ENCODE measurements at places on chromosomes 4 and X. TPM values are rescaled to one million over a fixed set of nuclear protein-coding genes. Genes with fewer than 3 reads are reported as not detected.

SOWAHD gene
- total RNA-seq = 1.1 TPM

TMEM150C gene
- 137 TPM for total RNA-seq

LPAR4 gene
- not detected for total RNA-seq

CCKAR gene
- not detected for total RNA-seq

CWH43 gene
- not detected for total RNA-seq

ADH1A gene
- total RNA-seq = not detected

GYG2 gene
- total RNA-seq = 0.26 TPM

DNA sequence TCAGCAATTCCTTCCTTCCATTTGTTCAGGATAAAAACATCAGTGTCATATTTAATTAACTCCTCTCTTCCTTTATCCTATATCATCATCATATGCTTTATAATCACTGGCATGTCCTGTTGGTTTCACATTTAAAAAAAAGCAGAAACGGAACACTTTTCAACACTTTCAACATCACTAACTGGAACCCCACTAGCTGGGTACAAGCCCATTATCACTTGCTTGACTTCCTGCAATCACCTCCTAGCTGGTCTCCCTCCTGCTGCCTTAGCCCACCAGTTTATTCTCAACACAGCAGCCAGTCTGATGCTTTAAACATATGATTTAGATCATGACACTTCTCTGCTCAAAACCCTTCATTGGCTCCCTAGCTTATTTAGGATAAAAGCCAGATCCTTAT, 116.4 kb upstream of the LSM6 start:
- DNase-seq = no peak

- DNase-seq = peak; percentile 75
Measured at GRCh38 chr4:76198411-76199237, 15.0 kb downstream of the SCARB2 start.

DNA sequence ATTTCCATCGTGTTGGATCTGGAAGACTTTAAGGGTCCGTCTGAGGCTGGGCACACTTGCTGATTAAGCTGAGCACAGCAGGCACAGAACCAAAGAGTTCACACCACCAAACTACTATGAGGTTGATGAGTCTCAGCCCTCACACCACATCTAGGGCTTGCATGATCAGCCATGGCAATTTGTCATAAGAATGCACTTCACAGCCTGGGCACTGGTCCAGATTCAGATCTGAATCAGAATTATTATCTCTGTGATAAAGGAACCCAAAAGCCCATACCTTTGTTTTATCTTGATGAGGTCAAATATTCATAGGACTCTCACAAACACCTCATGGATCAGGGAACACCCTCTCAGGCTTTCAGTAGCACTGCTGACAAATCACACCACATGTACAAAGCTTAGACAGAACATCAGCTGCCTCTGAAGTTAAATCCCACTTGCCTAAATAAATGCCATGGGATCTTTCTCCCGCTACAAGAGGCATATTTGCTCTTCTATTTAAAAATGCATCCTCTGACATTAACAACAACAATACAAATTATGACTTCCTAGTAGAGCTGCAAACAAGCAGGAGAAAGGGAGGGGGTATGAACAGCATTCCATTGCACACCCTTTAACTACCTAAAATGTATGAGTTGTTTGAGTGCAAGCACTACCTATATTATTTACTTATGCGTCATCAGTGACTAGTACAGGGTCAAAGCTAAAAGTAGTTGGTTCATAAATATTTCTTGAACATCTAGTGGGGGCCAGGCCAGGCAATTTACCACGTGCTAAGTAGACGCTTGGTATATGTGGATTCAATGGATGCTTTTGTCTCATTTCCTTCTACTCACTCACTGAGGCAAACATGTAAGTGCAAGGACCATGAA, 186.3 kb upstream of the FGF13 start:
- DNase-seq = no peak

DNA sequence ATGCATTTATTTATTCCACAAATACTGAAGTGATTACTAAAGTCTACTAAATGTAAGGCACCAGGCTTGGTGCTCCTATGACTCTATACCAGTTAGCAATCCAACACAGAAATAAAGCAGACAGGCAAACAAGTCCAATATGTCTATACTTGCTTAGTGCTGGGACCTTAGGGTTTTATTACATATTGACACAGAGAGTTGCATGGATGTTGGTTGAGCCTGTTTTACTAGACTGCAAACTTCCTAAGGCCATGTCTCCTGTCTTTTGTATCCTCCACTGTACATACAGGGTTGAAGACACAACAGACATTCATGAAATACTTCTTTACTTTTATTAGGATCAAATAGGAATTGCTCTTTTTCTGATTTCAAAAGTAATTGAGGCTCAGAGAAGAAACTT, 69.0 kb downstream of the LNX1 start:
- DNase-seq = no peak

GRCh38 chr4:30721185-30722091, 1.3 kb downstream of the PCDH7 start:
- DNase-seq = peak; percentile 55

DNA sequence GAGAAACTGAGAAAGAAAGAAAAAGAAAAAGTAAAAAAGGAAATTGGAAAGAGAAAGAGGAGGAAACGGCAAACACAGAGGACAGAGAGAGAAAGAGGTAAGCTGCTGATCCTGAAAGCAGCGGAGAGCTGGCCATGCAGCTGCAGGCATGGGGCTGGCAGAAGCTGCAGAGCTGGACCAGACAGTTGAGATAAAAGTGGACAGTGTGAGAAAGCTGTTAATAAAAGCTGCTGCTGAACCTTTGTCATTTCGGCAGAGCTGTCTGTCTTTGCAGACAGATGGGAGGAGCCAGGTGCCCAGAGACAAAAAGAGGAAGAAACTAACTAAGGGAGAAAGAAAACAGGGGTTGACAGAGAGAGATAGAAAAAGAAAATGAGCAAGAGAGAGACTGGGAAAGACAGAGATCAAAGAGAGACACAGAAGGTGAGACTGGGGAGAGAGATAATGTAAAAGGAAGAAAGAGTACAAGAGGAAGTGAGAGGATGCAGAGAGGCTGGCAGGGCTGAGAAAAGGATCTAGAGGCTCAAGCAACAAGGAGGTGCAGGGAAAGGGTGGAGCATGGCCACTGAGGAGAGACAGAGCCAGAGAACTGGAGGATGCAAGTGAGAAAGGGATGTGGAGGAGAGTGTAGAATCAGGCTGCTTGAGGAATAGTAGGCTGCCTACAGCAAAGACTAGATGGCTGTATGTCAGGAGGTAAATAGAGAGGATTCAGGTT, 376.8 kb upstream of the FGF16 start:
- DNase-seq = no peak

DNA sequence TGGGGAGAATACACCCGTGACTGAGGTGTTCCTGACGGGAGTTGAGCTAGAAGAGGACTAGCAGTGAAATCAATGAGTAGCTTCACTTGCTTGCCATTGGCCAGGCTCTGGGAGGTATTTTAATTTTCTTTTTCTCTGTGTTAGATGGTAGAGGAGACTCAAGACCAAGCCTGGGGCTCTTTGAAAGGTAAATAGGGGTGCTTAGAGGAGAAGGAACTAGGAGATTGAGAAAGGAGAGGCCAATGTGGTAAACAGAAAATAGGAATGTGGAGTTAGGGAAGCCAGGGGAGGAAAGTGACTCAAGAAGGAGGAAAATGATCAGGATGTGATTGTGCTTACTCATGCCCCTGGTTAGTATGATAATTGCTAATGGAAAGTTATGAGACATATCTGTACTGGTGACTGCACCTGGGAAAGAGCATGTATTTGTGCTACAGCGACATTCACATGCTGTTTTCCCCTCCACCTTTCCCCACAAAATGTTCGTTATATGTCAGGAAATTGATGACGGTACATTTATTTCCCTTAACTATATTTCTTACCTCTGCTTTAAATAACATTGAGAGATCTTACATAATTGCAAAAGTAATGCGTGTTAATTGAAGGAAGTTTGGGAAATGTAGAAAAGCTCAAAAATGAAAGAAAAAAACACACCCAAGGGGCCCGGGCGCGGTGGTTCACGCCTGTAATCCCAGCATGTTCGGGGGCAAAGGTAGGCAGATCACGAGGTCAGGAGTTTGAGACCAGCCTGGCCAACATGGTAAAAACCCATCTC, 16.9 kb upstream of the LRBA start:
- DNase-seq = no peak

DNA sequence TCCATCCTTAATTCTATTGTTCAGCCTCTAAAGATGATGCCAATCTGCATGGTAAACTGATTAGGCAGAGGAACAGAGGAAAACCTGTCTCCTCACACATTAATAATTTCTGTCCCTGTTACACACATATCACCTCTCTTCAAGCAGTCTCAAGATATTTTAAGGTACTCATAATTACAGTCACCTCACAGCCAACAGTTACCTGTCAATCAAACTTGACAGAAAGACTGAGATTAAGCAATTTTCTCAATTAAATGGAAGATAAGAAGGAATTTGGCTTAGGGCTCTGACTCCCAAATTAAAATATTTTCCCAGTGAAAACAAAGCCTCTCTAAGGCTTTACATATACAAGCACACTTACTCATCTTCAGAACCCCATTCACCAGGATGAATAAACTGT, 85.2 kb downstream of the MAPK10 start:
- no peak for DNase-seq

DNA sequence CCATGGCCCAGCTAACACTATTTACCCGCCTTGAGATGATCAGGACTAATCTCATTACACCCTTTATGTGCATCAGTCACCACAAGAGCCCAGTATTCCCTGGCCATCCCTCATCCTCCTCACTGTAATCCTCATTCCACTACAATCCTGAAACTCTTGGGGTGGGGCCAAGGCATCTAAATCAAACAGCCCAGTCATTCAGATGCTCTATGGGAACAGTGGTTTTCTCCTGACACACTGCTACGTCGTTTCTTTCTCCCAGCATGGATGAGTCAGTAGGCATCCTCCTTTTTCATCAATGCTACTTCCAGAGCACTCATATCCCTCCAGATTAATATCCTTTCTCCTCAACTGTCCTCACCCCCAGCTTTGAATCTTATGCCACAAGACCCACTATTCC, 5.6 kb downstream of the SDAD1 start:
- DNase-seq = no peak

DNA sequence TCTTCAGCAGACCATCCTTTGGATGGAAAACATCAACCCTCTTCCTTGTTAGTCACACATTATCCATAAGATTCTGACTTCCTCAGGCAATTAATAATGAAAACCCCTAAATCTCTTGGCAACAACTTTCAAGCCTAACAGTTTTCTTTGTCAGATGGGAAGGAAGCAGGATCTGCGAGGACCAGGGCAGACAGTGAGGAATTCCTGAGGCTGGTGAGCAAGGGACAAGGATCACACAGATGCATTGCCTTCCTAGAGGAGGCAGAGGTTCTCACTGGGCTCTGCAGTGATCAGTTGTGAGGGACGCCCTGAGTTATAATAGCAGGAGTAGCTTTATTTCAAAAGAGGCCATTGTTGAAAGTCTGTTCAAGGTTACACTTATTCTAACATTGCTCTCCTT, 195.4 kb downstream of the SLIT2 start:
- no peak for DNase-seq

DNA sequence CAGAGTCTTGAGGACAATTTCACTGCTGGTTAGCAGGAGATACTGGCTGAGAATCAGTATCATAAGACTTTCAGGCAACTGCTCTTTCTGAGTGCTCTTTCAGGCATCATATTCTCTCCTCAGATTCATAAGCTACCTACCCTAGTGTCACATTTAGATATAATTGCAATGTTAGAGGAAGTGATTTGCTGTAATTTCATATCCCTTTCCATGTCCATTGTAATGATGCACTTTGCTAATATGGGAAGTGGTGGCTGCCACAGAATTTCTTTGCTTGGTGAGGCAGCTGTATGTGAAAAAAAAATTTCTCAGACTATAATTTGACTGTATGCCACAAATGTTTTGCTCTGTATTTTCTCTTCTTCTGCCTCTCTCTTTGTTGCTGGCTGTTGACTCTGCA, 63.3 kb downstream of the DOCK11 start:
- no peak for DNase-seq

GRCh38 chr4:125016892-125017299, 297.9 kb upstream of the FAT4 start:
- no peak for DNase-seq

GRCh38 chr4:3868211-3869173, 102.3 kb downstream of the ADRA2C start:
- DNase-seq = no peak

DNA sequence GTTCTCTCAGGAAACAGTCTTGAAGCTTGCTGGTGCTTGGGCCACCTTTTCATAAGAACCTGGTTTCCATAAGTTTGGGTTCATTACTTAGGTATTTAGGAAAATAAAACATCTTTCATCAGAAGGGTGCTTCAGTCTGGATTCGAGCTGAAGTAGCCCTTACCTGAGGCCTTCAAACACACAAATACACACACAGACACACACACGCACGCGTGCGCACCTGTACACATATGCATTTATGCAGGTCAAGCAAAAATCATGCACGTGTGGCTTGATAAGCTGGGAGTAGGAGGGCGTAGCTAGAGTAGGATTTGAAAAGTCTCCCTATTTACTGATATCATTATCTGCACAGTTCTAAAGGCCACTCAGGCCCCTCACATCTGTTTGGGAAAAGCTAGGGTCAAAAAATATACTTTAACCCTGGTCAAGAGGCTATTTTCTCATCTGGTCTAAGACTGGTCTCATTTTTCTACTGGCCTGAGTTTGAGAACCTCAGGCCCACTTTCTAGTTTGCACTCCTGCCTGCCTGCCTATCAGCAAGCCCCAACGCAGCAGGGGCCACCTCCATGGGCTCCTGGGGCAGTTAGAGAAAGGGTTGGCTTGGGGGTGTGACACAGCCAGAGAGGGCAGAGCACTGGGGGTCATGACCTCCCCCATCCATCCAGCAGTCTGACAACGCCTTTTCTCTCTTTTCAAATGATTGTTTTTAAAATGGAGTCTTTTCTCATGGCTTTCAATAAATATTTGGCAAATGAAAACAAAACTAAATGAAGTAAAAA, 64.3 kb downstream of the RASL11B start:
- DNase-seq = no peak

DNA sequence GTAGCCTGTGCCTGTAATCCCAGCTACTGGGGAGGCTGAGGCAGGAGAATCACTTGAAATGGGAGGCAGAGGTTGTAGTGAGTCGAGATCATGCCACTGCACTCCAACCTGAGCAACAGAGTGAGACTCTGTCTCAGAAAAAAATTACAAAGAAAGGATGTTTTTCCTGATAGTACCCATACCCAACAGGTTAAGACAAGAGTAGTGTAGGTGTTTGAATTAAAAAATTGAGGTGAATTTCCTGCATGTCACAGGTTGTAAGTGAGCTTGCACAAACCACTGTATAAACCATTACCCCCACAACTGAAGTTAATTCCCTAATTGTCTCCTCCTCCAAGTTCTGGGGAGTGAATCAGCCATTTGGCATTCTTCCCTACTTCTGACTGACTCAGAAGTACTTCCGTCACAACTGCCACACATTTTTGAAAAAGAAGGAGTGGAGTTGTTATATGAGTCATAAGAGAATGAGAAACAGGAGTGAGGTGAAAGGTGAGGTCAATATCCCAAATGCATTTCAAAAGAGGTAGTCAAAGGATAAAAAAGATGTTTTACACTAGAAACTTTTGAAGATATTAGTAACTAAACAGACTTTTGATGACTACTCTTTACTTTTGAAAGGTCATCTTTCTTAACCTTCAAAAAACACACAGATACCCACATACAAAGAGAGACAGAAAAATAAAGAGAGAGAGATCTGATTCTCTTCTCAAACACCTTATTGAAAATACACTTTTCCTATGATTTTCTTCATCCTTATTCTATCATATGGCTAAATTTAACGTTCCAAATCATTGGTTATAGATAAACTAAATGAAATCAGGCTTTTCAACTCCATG, 134.5 kb downstream of the BTC start:
- DNase-seq = peak; percentile 48

Measured in adrenal gland (tissue), 19 donors.